ENCODE measurements at places on chromosomes 11 and 22. TPM values are rescaled to one million over a fixed set of nuclear protein-coding genes. Genes with fewer than 3 reads are reported as not detected.

The NRIP3 gene
- total RNA-seq = 0.56 TPM

The CAPN5 gene
- total RNA-seq = 2.3 TPM

The CRYBB2 gene
- total RNA-seq = not detected

The MMP12 gene
- total RNA-seq = not detected

The HPX gene
- total RNA-seq = 1.1 TPM

The SIK2 gene
- 20.4 TPM for total RNA-seq

The LMO1 gene
- not detected for total RNA-seq

The KRTAP5-11 gene
- not detected for total RNA-seq

The SMTNL1 gene
- total RNA-seq = not detected

GRCh38 chr22:29309332-29310064 is 3.0 kb downstream of the GAS2L1 start:
- H3K4me3 ChIP-seq = no peak overlapping the region
- peaks cover 47% of the 10 kb centered on the region for H3K4me1 ChIP-seq
- no peak overlapping the region for H3K27ac ChIP-seq
- H3K27me3 ChIP-seq = peaks cover 26% of the 10 kb centered on the region
- no peaks in the 10 kb centered on the region for H3K36me3 ChIP-seq

DNA sequence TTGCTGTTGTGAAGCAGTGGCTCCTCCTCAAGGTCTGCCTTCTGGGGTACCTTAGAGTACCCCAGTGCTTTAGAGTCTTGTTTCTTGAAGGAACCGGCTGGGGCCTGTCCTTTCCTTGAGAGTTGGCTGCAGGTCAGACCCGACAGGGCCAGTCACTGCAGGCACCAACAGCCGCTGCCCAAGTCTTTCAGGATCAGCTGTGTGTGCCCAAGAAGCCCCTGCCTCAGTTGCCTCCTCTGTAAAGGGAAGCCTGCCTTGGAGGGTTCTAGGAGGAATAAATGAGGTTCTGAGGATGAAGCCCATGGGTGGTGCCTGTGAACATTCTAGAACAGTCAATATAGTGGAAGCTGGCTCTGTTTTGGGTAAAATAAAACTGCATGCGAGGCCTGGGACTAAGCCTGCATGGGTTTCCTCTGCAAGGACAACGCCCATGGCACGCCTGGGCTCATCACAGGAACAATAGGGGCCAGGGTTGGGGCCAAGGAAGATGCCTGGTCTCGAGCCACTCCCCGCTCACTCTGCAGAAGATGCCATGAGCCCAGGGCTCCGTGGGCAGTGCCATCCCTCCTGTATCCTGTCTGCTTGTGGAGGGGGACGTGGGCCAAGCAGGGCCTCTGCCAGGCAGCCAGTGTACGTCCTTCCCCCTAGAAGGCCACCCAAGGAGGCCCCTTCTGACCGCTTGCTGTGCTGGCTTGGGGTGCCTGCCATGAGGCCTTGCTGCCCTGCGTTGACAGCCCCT is 81.6 kb downstream of the MED15 start:
- no peak for DNase-seq
- H3K27ac ChIP-seq = no peak overlapping the region
- H3K4me1 ChIP-seq = no peaks in the 10 kb centered on the region

DNA sequence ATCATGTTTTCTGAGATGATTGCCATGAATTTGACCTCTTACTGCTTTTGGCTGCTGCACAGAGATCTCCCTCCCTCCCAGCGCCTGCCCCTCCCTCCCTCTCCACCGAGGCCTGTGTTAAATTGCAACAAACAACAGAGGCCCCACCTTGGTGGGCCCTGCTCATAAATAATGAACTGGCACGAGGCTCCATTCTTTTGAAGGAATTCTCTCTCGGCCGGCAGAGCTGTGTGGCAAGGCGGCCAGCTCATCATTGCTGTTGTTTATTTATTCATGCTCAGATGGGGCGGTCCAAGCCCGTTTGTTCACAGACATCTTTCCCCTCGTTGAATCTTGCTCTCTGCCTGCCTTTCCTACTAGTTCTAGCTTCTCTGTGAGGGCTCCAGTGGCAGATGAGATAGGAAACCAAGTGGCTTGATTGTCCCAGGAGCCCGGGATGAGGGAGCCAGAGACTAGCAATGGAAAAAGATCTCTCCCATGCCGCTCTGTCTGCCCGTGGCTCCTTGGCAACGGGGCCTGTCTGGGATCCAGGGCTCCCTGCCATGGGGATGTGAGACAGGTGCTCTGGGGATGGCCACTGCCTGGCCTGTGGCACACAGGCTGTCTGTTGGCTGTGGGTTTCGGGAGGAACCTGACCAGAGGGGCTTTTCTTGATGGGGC is 192.6 kb downstream of the DSCAML1 start:
- no peak overlapping the region for H3K27ac ChIP-seq
- no peak for DNase-seq
- no peaks in the 10 kb centered on the region for H3K4me1 ChIP-seq
- H3K4me3 ChIP-seq = no peak overlapping the region
- no peaks in the 10 kb centered on the region for H3K36me3 ChIP-seq

DNA sequence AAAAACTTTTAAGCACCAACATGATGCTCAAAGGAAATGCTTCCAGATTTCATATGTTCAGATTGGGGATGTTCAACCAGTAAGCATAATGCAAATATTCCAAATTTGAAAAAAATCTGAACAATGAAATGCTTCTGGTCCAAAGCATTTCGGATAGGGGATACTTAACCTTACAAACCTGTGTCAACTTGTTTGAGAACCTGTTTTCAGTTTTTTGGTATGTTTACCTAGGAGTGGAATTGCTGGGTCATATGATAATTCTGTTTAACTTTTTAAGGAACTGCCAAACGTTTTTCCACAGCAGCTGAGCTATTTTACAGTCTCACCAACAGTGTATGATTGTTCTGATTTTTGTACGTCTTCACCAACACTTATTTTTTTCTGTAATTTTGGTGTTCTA is 23.7 kb downstream of the FAR1 start:
- DNase-seq = no peak
- H3K4me1 ChIP-seq = no peaks in the 10 kb centered on the region
- peaks cover 18% of the 10 kb centered on the region for H3K36me3 ChIP-seq
- no peaks in the 10 kb centered on the region for H3K27me3 ChIP-seq

DNA sequence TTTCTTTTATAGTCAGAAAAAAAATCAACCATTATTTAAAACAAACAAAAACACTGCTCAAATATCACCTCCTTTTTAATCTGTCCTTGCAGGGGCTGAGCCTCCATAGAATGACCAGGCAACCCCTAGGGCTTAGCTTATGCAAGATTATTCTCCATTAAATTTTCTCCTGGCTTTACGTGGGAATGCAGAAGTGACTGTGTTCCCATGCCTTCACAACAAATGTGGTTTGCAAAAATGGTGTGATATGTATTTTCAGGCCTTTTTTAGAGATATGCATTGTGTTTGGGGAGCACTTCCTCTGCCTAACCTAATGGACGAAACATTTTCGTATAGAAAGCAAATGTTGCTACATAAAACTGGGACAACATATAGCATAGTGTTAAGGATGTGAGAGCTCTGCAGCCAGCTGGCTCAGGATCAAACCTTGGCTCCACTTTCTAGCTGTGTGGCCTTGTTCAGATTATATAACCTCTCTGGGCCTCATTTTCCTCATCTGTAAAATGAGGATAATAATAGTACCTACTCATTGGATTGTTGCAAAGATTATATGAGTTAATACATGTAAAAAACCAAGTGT is 82.6 kb downstream of the PARVA start:
- H3K27me3 ChIP-seq = no peaks in the 10 kb centered on the region
- no peaks in the 10 kb centered on the region for H3K4me1 ChIP-seq
- no peak overlapping the region for H3K4me3 ChIP-seq
- no peak for DNase-seq

DNA sequence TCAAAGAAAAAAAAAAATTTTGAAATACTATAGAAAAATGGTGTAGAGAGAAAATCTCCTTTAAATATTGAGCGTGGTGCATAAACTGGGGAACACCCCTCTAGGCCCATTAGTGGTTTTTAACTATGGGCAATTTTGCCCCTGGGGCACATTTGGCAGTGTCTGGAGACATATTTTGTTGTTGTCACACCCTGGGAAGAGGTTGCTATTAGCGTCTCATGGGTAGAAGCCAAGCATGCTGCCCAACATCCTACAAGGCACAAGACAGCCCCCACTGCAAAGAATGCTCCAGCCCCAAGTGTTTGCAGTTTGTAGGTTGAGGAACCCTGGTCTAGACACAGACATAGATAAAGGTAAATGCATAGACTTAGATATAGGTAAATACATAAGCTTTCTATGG is 92.6 kb downstream of the KIAA1671 start:
- H3K4me1 ChIP-seq = no peaks in the 10 kb centered on the region
- H3K27ac ChIP-seq = no peak overlapping the region
- no peaks in the 10 kb centered on the region for H3K36me3 ChIP-seq
- no peaks in the 10 kb centered on the region for H3K27me3 ChIP-seq

GRCh38 chr11:19934828-19935259 is 222.2 kb downstream of the NAV2 start:
- H3K27ac ChIP-seq = no peak overlapping the region
- no peaks in the 10 kb centered on the region for H3K36me3 ChIP-seq
- no peaks in the 10 kb centered on the region for H3K4me1 ChIP-seq
- no peak for DNase-seq

DNA sequence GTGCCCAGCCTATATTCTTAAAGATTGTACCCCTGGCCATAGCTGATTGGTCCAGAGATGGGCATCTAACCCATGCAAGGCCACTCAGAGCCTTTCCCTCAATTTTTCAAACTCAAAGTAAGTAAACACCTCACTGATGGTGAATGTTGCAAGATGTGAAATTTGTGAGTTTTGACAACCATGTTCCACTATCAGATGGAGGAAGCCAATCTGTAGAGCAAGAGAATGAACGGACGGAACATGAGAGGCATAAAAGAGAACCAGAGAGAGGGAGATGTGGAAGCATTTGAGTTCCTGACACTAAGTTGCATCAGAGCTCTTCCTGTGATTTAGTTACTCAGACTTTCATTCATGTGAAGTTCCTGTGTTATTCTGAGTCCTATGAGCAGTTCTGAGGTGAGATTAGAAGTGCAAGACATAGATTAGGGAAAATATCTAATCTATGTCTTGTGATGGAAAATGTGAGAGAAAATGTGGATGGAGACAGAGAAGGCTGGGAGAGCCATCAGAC is 73.3 kb downstream of the PRSS23 start:
- H3K36me3 ChIP-seq = no peaks in the 10 kb centered on the region
- no peaks in the 10 kb centered on the region for H3K27me3 ChIP-seq
- DNase-seq = no peak
- H3K4me1 ChIP-seq = no peaks in the 10 kb centered on the region
- no peak overlapping the region for H3K27ac ChIP-seq

DNA sequence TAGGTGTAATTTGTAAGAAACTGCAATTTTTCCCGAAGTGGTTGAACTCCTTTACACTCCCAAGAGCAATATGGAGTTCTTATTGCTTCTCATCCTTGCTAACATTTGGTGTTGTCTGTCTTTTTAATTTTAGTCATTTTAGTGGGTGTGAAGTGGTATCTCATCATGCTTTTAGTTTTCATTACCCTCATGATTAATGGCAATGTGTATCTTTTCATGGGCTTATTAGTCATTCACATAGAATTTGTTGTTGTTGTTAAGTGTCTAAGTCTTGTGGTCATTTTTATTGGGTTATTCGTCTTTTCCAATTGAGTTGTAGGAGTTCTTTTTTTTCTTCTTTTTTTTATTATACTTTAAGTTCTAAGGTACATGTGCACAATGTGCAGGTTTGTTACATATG is 238.3 kb upstream of the SESN3 start:
- no peak overlapping the region for H3K27ac ChIP-seq
- H3K4me1 ChIP-seq = no peaks in the 10 kb centered on the region
- H3K27me3 ChIP-seq = no peaks in the 10 kb centered on the region
- no peak for DNase-seq
- H3K36me3 ChIP-seq = no peaks in the 10 kb centered on the region

DNA sequence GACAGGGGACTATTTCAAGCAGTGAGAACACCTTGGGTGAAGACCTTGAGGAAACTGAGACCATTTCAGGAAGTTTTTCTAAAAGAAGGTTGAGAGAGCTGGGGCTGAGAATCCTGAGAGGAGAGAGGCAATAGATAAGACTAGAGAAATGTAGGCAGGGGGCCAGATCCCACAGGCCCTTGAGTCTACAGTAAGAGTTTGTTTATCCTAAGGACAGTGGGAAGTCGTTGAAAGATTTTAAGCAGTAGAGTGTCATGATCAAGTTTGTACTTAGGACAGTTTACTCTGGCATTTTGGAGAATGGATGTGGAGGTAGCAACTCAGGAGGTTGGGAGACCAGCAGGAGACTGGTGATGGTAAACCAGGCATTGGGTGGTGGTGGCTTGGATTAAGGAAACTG is 17.1 kb downstream of the HSD17B12 start:
- peaks cover 13% of the 10 kb centered on the region for H3K4me1 ChIP-seq
- no peak overlapping the region for H3K27ac ChIP-seq
- no peaks in the 10 kb centered on the region for H3K27me3 ChIP-seq
- H3K4me3 ChIP-seq = no peak overlapping the region

GRCh38 chr11:93324500-93324899 is 6.0 kb upstream of the DEUP1 start:
- no peak overlapping the region for H3K27ac ChIP-seq
- no peak for DNase-seq
- no peak overlapping the region for H3K4me3 ChIP-seq
- no peaks in the 10 kb centered on the region for H3K36me3 ChIP-seq
- H3K4me1 ChIP-seq = no peaks in the 10 kb centered on the region
- H3K27me3 ChIP-seq = no peaks in the 10 kb centered on the region

- H3K27me3 ChIP-seq = no peaks in the 10 kb centered on the region
- H3K4me1 ChIP-seq = peaks cover 27% of the 10 kb centered on the region
- no peak overlapping the region for H3K4me3 ChIP-seq
- H3K36me3 ChIP-seq = no peaks in the 10 kb centered on the region
These were observed 81.9 kb upstream of the WNT7B start for GRCh38 chr22:46058591-46059519.

DNA sequence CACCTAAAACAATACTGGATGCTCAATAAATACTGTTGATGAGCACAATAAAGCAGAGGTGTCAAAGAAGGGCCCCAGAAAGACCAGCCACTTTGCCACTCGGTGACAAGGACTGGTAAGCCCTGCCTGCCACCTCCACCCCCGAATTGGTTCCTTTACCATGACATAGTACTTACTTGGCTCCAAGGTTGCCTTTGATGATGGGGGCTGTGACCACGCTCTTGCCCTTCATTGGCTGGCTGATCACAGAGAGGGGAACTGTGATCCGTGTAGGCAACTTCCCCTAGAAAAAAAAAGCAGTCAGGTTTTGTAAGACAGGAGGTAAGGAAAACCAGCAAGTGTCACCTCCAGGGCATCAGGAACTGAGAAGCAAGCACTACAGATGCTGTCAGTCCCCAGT is 29.7 kb downstream of the NFRKB start:
- H3K4me3 ChIP-seq = no peak overlapping the region
- no peak overlapping the region for H3K27ac ChIP-seq
- H3K36me3 ChIP-seq = peaks cover 2% of the 10 kb centered on the region
- no peak for DNase-seq
- H3K27me3 ChIP-seq = no peaks in the 10 kb centered on the region

DNA sequence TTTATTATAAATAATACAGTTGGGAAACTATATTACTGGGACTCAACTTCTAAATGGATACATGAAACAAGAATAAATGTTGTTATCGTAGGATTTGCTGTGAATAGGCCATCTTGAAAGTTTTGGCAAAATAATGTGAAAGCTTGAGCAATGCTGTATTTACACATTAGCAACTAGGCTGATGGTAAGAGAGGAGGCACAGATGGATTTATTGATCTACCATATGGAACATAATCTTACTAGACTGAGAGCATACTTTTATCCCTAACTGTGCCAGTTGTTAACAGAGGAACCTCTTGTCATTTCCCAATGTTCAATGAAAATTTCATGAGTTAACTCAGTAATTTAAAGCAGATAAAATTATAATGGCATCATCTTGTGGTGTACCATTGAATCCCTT is 22.8 kb downstream of the APIP start:
- no peak overlapping the region for H3K27ac ChIP-seq
- no peaks in the 10 kb centered on the region for H3K4me1 ChIP-seq
- H3K27me3 ChIP-seq = no peaks in the 10 kb centered on the region

GRCh38 chr11:22491555-22492225 is 133.9 kb downstream of the FANCF start:
- H3K27ac ChIP-seq = no peak overlapping the region
- no peaks in the 10 kb centered on the region for H3K36me3 ChIP-seq
- no peak for DNase-seq
- H3K4me1 ChIP-seq = no peaks in the 10 kb centered on the region
